ENCODE measurements at places on chromosomes 12 and 14. TPM values are rescaled to one million over a fixed set of nuclear protein-coding genes. Genes with fewer than 3 reads are reported as not detected.

- no peak for DNase-seq
Measured at GRCh38 chr12:111981987-111982386, 31.0 kb downstream of the TMEM116 start.

DNA sequence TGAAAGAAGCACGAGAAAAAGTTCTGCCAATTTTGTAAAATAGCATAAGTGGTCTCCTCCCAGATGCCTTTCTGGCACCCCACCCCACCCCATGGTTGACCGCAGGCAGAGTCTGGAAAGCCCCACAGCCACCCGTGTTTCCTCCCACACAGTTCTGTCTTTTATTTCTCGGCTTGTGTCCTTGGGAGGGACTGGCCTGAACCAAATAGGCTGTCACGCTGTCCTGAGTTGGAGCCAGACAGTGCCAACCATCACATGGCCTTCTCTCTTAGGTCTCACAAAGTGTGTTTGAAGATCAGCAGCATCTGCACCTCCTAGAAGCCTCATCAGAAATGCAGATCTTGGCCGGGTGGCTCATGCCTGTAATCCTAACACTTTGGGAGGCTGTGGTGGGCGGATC is 10.2 kb upstream of the LTA4H start:
- no peak for DNase-seq

- DNase-seq: peak; percentile 92
Measured at GRCh38 chr14:96362965-96363750, at the start of the genes ATG2B and GSKIP. TSS of gene ATG2B (minus strand) at chr14:96363341. CDS start at chr14:96362976, 365 bp downstream. TSS of gene GSKIP (plus strand) at chr14:96363526. CDS start at chr14:96382248, 18,722 bp downstream.

GRCh38 chr14:88841741-88842140 is 17.3 kb downstream of the TTC8 start:
- no peak for DNase-seq

DNA sequence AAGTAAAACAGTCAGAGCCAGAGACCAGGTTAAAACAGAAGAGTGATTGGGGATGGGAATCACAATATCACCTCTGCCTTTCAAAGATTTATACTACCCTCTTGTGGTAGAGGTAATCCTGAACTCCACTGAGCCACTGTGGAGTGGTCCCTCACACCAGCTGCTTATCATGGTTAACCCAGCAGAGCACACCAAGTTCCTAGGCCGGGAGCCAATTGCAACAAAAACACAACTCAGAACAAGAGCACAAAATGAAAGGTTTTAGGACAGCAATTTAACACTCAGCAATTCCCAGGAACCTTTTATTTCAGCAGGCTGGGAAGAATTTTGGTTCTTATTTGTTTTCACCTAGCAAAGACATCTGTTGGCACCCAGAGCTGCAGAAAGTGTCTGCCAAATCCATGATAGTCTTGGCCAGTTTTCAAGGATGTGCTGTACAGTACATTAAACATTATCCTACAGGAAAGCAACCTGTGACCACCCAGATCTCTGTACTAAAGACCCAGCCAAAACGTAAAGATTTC is 220.5 kb upstream of the ATXN7L3B start:
- peak; percentile 53 for DNase-seq

Gene GDF3
- polyA plus RNA-seq: not detected

Gene LHX5
- polyA plus RNA-seq: not detected

Gene P2RX2
- not detected for polyA plus RNA-seq

Gene NAP1L1
- polyA plus RNA-seq: 427 TPM

Gene OLR1
- 1.2 TPM for polyA plus RNA-seq
